NCI-H460 (cell line): ENCODE measurements at places on chromosomes 3 and 15.
A peak's percentile ranks its signal among the peaks of the same experiment; 100 is the strongest.

DNA sequence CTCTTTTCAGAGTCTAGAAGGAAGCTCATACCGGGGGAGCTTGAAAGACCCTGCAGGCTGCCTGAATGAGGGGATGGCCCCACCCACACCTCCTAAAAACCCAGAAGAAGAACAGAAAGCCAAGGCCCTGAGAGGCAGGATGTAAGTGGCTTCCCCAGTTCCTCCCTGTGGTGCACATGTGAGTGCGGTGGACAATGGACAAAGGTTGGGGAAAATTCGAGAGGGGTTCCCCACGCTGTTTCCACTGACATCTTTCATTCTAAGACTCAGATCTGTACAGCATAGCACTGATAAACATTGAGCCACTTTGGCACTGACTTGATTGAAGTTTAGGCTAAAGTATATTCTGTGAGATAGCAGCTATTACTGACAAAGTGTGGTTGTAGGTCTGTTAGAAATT, 79.5 kb upstream of the UMPS start:
- no peak for DNase-seq

- DNase-seq: no peak
Measured at GRCh38 chr3:134477938-134478337, 7.8 kb downstream of the ANAPC13 start.

DNA sequence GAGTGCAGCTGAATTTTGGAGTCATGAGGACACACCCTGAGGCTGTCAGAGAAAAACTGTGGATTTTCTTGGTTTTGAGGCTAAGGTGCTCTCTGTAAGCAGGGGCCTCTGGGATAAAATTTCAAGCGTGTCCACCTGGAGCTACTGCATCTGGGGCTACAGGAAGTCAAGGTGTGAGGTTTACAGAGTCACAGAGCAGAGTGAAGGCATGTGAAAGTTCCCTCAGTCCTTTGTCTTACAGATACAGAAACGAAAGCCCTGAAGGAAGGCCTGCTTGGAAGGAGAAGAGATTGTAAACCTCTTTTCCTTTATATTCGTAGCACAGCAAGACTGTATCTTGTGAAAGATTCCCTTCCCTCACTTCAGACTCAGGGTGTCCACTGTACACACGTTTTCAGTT, 138.6 kb downstream of the OPA1 start:
- DNase-seq: no peak

DNA sequence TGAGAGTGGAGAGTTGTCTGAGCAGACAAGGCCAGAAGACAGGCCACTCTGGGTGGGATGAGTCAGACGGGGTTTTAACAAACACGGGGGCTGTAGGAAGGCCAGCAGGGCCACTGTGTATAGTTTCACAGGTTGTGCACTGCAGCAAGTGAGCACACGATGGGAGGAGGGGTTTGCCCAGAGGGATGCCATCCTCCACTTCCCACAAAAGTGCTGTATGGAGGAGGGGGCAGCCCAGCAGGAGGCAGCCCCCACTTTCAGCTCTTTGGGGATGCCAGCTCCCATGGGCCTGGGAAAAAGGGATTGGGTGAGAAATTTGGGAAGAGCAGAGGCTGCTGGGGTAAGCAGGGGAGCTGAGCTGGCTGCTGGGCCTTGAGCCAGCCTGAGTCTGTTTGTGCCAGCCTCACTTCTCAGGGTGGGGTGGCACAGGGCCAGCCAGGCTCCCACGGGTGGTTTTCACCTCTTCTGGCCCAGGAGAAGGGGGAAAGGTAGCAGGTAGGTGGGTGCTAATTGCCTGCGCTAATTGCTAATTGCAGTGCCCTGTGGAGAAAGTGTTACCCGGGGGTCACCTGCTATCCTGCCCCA, 6.7 kb downstream of the ZBTB47 start:
- no peak for DNase-seq

DNA sequence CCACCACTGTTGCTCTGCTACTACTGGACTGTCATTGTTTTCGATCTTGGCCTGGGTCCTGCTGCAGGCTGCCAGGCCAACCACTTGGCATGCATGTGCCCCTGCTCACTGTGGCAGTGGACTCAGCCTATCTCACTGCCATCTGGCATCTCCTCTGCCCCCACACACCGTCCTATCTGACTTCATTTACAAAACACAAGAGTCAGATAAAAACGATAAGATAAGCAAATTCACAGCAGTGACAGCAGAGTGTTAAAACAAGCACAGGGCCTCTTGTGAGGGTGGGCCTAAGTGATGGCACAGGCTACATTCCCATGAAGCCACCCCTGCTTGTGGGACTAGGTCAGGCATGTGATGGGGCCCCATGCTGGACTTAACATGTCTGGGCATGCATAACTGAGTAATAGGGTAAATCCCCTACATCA, 68.1 kb downstream of the CRYGS start:
- DNase-seq: no peak

GRCh38 chr3:156518726-156519125, 36.2 kb downstream of the SSR3 start:
- DNase-seq: no peak

DNA sequence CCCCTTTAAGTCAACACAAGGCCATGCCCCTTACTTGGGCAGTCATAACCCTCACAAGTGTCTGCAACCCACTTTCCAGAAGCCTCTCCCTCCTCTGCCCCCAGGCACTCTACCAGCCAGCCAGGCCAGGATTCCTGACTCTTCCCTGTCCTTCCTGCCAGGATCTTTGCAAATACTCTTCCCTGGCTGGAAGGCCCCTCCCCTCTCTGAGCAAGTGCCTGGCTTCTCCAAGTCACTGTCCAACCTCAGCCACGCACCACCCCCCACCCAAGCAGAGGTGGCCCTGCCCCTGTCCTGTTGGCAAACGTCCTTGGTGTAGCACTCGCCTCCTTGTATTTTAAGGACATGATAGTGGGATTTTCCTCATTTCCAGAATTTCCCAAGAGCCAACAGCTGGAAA, 54.7 kb upstream of the USP3 start:
- DNase-seq: no peak

- DNase-seq: no peak
Measured at GRCh38 chr15:41416128-41416741, 660 bp upstream of the RTF1 start.

- DNase-seq: no peak
Measured at GRCh38 chr3:134860141-134860540, 65.1 kb downstream of the EPHB1 start.

GRCh38 chr3:186879781-186880180, 37.3 kb downstream of the ADIPOQ start:
- DNase-seq: no peak

- no peak for DNase-seq
Measured at GRCh38 chr3:25297667-25298585, 130.1 kb upstream of the RARB start.

DNA sequence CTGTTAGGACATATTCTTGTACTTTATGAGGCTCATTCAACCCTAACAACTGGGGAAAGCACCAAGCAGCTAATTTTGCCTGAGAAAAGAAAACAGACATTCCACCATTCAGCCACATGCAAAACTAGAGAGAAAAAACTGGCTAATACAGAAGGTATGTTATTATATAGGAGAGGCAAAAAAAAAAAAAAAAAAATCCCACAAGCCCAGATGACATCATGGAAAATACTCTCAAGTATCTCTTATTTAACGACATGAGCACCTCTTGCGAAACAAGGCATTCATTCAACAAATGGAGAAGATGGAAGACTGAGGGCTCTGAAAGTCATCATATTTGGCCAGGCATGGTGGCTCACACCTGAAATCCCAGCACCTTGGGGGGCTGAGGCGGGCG, 61.5 kb downstream of the PRICKLE2 start:
- peak; percentile 17 for DNase-seq

GRCh38 chr3:186722457-186722856, 5.3 kb downstream of the KNG1 start:
- peak; percentile 7 for DNase-seq

GRCh38 chr3:134242649-134243617, 7.7 kb downstream of the RYK start:
- no peak for DNase-seq

DNA sequence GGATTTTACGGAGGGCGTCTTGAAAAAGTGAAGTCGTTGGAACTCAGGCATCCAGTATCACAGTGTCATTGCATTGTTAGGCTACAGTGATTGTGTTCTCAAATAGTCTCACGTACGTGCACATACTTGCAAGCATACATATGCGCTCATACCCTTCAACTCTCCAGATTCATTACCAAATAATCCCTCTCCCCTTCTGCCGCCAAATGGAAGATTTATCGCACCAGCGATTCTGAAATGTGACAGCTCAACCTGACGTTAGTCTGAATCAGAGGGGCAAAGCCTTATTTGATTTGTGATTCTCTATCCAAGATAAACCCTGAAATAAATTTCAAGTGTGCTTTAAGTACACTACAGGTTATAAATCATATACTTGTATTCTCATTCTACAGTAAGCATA, 119.4 kb downstream of the GADL1 start:
- DNase-seq: no peak

DNA sequence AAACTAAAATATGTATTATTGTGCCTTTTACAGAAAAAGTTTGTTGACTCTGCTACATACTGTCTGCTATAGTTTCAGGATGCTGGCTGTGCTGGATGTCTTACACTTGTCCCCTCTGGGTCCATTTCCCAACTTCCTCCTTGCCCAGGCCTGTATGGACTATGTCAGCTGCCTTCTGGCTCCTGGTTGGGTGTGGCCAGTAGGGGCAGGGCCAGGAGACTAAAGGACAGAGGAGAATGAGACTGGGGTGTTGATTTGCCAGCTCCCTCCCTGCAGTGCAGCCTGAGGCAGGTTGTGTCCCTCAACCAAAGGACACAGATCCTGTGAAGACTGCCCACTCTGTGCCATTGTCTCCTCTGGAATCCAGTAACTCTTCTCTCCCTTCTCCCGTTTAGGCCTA, 90.6 kb upstream of the UBE2E2 start:
- DNase-seq: no peak

DNA sequence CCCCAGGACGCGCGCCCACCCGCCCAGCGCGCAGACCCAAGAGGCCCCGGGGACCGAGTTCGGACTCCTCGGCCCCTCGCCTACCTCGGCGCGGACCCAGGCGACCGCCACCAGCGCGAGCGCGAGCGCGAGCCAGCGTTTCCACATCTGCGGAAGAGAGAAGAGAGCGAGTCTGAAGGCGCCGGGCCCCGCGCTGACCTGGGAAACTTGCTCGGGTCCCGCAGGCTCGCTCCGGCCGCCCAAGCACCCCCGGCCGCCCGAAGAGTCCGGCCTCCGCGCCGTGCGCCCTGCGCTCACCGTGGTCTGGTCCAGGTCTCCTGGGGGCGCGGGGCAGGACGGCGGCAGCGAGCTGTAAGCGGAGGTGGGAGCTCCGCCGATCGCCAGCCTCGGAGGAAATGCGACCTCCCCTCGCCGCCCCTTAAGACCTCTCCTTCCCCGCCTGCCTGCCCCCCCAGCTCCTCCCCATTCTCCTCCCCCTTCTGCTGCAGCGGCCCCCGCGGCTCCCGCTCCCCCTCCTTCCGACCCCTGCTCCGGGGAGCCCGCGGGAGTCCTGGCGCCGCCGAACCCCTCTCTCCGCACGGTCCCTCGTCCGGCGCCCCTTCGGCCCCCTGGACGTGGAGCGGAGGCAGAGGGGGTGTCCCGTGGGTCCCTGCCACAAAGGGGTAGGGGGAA, at the start of gene FSTL1:
FSTL1 (minus strand) TSS at position 393 of the 672 bp plus-strand sequence; CDS start at position 147, 246 bp downstream.
- DNase-seq: no peak

DNA sequence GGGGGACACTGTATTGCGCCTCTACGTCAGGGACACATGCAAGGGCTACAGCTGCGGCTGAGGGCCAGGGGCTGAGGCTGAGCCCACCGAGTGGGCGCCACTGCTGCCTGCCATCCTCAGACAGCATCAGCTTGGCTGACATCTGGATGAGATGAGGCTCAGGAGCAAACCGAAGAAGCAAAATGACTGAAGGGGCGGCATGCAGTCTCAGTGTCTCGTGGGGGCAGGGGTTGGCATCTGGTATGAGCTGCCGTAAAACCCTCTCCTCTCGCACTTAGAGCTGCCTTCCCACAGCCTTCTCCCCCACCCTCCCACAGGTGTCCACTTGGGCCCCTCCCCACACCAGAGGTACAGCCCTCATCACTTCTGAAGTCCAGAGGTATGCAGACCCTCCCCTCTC, 24.2 kb upstream of the CMTM7 start:
- DNase-seq: no peak

GRCh38 chr3:184713521-184713920, 1.7 kb upstream of the MAGEF1 start:
- DNase-seq: no peak

DNA sequence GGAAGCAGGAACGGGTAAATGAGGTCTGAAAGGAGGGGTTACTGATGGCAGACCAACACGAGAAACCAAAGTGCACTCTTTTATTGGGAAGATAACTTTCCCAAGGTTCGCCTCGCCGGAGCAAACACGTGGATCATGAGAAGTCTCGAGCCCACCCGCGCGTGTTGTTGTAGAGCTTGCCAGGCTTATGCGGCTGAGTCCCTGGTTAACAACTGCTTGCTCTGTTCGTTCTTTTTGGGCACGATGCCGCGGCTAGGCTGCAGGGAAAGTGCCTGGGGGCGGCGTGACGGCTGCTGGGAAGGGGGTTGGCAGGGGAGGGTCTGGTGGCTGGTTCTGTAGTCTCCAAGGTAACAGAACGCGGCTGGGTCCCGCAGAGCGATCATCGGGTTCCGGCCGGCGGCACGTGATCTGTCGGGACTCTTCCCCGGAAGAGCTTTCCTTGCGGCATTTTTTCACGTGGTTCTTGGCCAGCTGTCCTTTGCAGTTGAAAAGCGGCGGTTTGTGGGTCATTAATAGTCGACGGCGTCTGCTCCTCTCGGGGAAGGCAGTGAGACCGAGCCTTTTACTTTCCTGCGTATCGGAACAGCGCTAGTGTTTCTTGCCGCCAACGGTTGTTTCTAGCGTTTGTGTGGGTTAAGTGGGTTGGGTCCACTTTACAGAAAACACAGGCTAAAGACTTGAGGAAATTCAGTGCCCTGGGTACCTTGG, 1.5 kb downstream of the MGA start:
- no peak for DNase-seq

DNA sequence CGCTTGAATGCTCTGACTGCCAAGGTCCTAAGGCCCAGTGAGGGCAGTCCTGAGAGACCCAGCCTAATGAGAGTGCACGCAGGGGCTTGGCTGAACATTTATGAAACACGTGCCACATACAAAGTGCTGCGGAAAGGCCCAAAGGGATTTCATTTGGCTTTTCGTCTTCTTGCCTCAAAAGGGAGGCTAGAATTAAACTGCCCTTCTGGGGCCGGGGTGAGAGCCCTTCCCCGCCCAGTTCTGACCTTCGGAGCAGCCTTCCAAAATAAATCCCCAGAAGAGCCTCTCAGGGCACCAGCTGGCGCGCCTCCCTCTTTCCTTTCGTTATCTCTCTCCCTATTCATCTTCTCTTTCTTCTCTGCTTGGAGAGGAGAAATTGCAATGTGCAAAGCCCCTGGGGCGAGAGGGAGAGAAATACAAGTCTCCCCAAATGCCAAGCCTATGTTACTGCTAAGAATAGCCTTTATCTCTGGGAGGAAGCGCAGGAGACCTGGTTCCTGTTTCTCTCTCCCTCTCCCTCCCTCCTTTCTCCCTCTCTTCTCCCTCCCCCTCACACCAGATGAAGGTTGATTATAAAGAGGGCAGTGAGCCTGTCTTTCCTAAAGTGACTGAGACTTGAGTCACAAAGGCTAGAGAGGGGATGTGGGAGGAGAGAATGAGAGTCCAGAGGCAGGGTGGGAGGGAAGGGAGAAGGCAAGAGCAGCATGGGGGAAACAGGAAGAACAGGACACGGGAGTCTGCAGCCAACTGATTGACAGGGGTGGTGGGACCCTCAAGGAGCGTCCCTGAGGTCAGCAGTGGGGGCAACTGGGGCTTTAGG, 36.7 kb upstream of the NDUFB4 start:
- peak; percentile 23 for DNase-seq

GRCh38 chr3:154135511-154136173, 14.5 kb downstream of the ARHGEF26 start:
- DNase-seq: no peak
